Activated CD8-positive, alpha-beta T cell treated with anti-CD3 and anti-CD28 coated beads, Interleukin-2, amount 10 ng/mL, durations not matched to agents 7 days and 5 days (primary cell): ENCODE measurements at places on chromosomes 5 and 9. TPM values are rescaled to one million over a fixed set of nuclear protein-coding genes. Genes with fewer than 3 reads are reported as not detected.

The RORB gene
- total RNA-seq = 0.16 TPM

The NRG2 gene
- total RNA-seq = not detected

The FGF10 gene
- total RNA-seq = not detected

The LTC4S gene
- 3.7 TPM for total RNA-seq

The GPRIN1 gene
- total RNA-seq = 2.5 TPM

The KCTD16 gene
- total RNA-seq = not detected

The MEIKIN gene
- not detected for total RNA-seq

The OLFML2A gene
- total RNA-seq = not detected

The DEPDC1B gene
- total RNA-seq = 49.1 TPM

DNA sequence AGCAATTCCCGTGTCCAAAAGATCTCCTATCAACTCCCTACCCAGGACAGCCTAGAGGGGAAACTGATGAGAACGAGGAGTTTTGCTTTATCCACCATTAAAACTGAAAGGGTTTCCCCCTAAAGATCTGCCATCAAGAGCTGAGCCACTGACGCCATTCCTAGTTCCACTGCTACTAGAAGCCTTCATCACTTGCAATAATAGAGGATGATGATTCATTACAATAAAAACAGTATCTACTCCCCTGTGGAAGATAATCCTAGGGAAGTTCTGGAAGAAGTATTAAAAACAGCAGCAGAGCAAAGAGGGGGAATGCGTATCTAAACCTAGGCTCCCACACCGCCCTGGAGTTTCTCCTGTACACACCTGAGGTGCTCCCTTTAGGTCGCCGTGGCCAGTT lies 394.5 kb downstream of the BNC2 start:
- H3K27ac ChIP-seq = no peak overlapping the region
- no peaks in the 10 kb centered on the region for H3K4me1 ChIP-seq
- H3K27me3 ChIP-seq = no peaks in the 10 kb centered on the region

DNA sequence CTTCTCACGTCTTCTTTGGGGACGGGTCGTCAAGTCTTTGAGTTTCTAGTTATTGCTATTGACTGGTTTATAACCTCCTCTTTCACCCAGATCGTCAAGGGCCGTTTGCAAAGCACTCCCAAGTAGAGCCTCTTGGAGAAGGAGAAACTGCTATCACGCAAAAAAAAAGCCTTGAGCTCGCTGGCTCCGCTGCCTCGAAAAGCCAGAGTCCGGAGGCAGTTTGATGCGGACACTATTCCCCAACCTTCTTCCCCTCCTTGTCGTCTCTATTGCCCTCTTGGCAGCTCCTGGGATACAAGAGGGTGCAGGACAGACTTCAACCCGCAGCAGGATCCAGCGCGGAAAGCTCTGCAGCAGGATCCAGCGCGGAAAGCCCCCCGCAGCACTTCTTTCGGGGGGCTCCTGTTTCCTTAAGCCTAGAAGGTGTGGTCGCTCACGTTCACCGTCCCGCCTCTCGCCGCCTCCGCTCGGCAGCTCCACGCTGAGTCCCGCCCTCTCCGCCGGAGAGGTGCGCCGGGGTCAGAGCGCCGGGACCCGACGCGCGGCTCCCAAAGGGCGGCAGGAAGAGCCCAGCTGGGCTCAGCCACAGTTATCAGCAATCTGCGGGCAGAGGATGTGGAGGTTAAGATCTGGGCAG lies at the start of gene PCDHAC1:
Gene PCDHAC1 (plus strand): TSS at position 494 of the 637 bp plus-strand sequence. CDS start 594 bp downstream, outside the sequence.
- DNase-seq = no peak
- peak within 1 kb of the TSS; percentile 37 for H3K27ac ChIP-seq
- no peaks in the 10 kb centered on the region for H3K4me1 ChIP-seq
- H3K36me3 ChIP-seq = peaks cover 2% of the 10 kb centered on the region
- peaks cover 24% of the 10 kb centered on the region for H3K27me3 ChIP-seq

DNA sequence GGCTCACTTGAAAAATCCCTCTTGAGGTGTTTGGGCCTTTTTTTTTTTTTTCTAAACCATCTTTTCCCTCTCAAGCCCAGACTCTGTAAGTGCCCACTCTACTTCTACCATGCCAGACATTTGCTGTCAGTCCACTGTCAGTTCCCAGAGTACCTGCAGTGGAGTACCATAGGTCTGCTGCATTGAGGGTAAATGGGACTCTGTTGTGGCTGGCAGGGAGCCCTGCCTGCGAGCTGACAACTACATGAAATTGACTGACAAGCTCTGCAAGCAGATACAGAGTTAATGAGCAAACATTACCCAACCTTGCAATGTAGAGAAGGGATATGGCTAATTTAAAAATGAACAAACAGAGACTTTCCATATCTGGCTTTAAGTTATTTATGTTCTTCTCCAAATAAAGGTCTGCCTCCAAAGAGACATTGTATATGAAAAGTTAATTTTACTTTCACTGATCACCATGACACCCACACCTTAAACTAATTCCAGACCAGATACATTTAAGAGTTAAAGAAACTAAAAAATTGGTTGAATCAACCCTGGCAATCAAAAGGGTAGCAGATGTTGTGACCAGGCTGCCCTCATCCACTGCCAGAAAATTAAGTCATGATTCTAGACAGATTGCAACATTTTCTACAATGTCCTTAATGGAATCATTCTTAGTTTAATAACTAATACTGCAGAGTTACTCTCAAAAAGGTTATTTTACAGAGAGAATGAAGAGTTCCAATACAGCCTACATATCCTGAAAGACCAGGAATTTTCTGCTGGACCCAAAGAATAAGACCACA lies 100.4 kb upstream of the PAM start:
- no peak overlapping the region for H3K4me3 ChIP-seq
- H3K4me1 ChIP-seq = no peaks in the 10 kb centered on the region
- H3K27me3 ChIP-seq = peaks cover 12% of the 10 kb centered on the region
- H3K36me3 ChIP-seq = no peaks in the 10 kb centered on the region

DNA sequence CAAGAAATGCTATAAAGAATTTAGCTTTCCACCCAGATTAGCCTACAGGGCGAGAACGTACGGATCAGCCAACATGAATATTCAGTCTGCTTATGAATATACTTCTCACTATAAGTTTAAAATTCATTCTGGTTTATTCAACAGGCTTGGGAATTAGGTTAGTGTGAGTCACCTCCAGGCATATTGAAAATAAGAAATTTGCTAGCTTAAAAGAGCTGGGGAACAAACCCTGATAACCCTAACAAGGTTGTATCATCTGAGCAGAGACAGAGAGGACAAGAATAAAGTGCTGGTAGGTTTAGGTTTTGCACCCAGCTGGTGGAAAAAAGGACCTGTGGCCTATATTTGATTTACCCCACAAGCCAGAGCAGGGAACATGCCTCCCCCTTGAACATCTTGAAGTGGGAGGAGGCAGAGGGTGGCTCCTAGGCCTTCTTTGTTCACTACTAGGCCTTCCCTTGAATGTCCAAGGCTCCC lies 12.3 kb downstream of the FNBP1 start:
- H3K36me3 ChIP-seq = peaks cover 56% of the 10 kb centered on the region
- peak overlapping the region; percentile 86 for H3K27ac ChIP-seq
- no peaks in the 10 kb centered on the region for H3K27me3 ChIP-seq
- DNase-seq = no peak
- peak overlapping the region; percentile 8 for H3K4me3 ChIP-seq

DNA sequence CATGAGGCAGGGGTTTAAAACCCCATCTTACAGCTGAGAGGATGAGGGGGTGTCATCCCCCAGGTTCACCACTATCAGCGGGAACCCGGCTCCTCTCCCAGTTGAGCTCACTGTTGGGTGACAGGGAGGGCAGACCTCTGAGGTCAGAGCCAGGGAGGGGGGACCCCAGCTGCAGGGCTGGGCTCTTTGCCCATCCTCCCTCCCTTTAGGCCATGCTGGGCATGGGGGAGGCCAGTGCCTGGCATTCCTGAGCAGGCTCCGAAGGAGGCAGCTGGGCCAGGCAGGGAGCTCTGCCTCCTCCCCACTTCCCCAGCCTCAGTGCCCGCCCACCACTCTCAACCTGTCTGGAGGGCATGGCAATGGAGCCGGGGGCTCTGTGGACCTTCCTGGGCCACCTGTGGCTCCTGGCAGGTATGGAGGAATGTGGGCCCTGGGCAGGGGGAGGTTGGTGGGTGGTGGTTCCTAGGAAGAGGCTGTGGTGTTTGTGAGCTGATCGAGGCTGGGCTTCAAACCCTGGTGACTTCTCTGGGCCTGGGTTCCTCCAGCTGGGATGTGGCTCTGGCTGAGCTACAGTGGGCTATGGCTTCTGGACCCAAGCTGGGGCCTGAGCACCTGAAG lies 12.6 kb downstream of the CRB2 start:
- no peaks in the 10 kb centered on the region for H3K36me3 ChIP-seq
- peaks cover 20% of the 10 kb centered on the region for H3K27me3 ChIP-seq
- DNase-seq = no peak
- no peak overlapping the region for H3K27ac ChIP-seq
- H3K4me3 ChIP-seq = no peak overlapping the region

DNA sequence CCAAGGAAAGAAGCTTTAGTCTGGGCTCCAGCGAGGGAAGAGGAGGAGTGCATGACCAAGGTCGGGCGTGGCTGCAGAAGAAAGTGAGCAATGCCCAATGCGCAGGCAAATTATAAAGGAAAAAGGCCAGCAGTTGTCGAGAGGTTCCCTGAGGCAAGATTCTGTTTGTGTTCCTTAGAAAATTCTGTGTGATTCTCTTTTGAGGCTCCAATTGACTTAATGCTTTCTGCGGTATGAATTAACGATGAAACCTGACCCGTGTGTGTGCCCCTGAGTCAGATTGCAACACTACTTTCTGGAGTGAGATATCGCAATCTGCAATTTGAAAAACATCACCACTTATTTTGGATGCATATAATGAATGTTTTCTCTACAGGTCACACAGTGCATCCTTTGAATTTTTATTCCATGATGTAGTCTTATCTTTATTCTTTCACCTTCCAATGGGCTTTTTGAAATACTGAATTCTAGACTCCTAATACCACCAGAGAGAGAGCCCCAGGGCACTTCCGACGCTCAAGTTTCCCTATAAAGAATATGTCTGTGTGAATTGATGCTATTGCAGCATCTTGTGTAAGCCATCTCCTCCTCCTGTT lies 117.9 kb upstream of the IL6ST start:
- H3K36me3 ChIP-seq = no peaks in the 10 kb centered on the region
- no peak for DNase-seq
- no peaks in the 10 kb centered on the region for H3K27me3 ChIP-seq
- no peak overlapping the region for H3K4me3 ChIP-seq

DNA sequence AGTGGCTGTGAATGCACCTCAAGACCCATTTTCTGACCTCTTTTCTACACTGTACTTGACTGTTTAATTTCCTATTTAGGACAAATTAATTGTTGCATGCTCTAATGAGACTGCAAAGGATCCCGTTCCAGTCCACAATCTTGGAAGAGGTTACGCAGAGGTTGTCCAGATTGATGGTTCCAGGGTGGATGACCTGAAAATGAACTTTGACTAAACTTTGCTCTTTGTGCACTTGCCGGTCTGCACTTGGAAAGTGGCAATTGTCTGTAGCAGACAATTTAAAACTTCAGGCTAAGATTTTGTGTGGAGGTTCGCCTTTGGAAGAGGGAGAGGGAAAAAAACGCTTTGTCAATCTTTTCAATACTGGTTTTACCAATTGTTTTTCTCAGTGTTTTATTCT lies 267.8 kb downstream of the TMEM161B start:
- no peak overlapping the region for H3K27ac ChIP-seq
- DNase-seq = no peak
- no peaks in the 10 kb centered on the region for H3K27me3 ChIP-seq
- H3K36me3 ChIP-seq = no peaks in the 10 kb centered on the region
- H3K4me1 ChIP-seq = no peaks in the 10 kb centered on the region

- H3K4me1 ChIP-seq = peaks cover 5% of the 10 kb centered on the region
- no peak overlapping the region for H3K4me3 ChIP-seq
- peaks cover 22% of the 10 kb centered on the region for H3K36me3 ChIP-seq
- H3K27ac ChIP-seq = no peak overlapping the region
- no peaks in the 10 kb centered on the region for H3K27me3 ChIP-seq
These were observed 106.3 kb downstream of the DMXL1 start for GRCh38 chr5:119177226-119177625.

DNA sequence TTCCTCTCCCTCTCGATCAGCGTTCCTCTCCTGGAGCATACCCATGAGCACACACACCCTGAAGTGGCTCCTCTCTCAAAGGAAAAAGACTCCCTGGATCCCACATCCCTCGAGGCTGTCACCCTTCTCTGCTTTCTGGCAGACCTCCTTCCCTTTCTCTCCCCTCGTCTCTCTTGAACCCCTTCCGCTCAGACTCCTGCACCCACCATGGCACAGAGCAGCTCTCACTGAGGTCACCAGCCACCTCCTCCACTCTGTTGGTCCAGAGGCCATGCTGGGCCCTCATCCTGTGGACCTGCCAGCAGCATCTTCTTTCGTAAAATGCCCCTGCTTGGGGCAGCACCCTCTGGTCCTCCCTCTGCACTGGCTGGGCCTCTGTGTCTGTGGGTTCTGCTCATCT lies 5.7 kb downstream of the B4GALT7 start:
- H3K36me3 ChIP-seq = peaks cover 2% of the 10 kb centered on the region
- no peaks in the 10 kb centered on the region for H3K27me3 ChIP-seq
- no peak overlapping the region for H3K27ac ChIP-seq
- peaks cover 8% of the 10 kb centered on the region for H3K4me1 ChIP-seq

- H3K27ac ChIP-seq = peak overlapping the region; percentile 89
- H3K4me1 ChIP-seq = peaks cover 61% of the 10 kb centered on the region
- peak; percentile 63 for DNase-seq
These were observed 1.6 kb downstream of the TMEM245 start for GRCh38 chr9:109117856-109118807.

DNA sequence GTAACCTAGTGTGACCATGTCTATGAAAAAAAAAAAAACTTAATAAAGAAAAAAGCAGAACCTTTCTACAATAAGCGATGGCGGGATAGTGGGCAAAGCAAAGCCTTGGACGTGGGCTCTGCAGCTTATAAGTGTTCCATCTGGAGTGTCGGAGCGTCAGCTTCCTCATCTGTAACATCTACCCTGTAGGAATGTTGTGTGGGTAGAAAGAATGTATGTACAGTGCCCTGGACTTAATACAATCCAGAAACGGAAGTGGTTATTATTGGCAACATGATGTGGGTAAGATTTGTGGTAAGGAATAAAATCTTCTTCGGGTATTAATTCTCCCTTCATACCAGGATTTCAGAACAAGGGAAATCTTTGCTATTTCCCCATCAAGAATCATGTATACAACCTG lies 66.5 kb downstream of the SEMA5A start:
- H3K4me3 ChIP-seq = no peak overlapping the region
- no peak for DNase-seq
- peaks cover 2% of the 10 kb centered on the region for H3K36me3 ChIP-seq
- no peak overlapping the region for H3K27ac ChIP-seq

DNA sequence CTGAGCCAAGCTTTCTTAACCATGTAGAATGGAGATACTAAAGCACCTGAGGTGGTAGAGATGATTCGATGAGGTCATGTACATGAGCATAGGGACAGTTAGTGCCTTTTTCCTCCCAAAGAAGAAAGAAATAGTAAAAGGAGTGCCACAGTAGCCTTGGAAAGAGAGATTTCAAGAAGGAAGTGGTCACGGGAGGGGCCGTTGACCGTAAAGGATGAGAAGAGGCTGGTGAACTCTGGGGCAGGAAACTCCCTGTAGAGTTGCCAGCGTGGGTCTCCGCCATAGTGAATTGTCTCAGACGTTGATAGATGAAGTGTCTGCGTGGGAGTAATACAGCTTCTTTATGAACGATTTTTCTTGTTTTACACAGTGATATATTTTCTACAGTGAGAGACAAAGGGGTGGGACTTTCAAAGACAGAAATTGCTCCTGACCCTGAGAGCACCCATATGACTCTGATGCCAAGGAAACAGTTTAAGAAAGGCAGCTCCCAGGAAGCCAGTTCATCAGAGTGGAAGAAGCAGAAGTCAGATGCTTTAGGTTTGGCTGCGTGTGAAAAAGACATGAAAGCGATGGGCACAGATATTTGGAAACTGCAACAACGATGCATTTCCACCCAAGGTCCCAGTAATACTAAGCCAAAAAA lies 41.3 kb downstream of the UGCG start:
- peak; percentile 64 for DNase-seq
- peaks cover 51% of the 10 kb centered on the region for H3K36me3 ChIP-seq
- H3K27ac ChIP-seq = peak overlapping the region; percentile 71
- H3K4me3 ChIP-seq = peak overlapping the region; percentile 0
- no peaks in the 10 kb centered on the region for H3K27me3 ChIP-seq
